ENCODE measurements at places on chromosomes 7 and 10.

DNA sequence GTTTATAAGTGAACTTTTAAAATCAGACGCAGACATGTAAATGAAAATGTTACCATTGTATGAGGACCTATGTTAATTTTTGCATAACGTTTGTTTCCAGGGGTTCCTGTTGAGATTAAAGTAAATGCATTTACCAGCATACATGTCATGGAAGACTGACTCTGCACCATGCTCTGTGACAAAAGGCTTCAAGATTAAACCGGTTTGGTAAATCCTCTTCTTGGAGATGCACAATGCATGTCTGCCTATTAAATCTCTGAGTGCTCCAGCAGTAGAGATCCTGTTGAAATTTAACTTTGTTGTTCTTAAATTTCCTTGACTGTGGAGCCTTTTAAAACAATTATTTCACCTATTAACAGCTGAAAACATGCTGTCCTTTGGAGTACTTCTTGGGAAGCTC, 36.5 kb upstream of the JAZF1 start:
- no peak for DNase-seq

DNA sequence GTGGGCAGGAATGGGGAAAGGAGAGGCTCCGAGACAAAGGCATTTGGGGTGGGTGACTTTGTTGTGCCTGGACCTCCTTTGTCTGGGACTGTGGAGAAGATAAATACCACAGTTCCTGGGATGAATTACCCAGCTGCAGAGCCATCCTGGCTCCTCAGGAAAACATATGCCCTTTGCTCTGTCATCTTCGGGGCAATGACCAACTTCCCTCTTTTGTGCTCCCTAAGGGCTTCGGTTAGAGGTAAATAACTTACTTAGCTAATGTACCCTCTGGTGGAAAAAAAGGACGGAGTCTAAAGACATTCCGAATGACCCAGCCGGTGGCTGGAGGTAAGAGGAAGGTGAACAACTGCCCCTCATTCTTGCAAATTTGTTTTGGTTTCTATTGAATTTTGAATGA, 345.7 kb downstream of the GATA3 start:
- DNase-seq, result no peak

DNA sequence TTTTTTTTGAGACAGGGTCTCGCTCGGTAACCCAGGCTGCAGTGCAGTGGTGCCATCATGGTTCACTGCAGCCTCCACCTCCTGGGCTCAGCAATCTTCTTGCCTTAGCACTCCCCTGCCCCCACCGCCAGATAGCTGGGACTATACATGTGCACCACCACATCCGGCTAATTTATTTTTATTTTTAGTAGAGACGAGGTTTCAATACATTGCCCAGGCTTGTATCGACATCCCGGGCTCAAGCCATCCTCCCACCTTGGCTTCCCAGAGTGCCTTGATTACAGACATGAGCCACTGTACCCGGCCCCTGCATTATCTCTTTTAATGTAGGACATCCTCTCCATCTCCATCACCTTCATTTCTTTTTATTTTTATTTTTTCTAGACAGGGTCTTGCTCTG, 213.3 kb downstream of the CUX1 start:
- DNase-seq, result no peak

- no peak for DNase-seq
Observed at GRCh38 chr7:96624954-96625353, 84.7 kb downstream of the SEM1 start.

DNA sequence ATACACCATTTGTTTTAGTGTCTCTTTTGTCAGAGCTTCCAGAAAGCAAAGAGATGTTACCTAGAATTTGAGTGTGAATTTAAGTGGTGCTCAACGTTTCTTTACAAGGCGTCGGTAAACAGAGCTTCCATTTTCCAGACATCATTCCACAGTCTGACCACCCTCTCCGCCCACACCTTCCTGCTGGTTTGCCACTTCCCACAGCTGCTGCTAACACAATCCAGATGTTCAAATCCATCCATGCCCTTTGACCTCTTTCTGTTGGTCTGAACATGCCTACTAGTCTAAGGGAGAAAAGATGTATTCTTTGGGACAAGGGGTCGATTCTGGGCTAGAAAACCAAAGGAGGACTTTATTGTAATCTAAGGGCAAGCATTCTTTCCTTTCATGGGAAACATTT, 86.1 kb downstream of the FAM107B start:
- DNase-seq, result no peak

GRCh38 chr7:44257618-44258422, 57.0 kb downstream of the YKT6 start:
- peak; percentile 76 for DNase-seq

DNA sequence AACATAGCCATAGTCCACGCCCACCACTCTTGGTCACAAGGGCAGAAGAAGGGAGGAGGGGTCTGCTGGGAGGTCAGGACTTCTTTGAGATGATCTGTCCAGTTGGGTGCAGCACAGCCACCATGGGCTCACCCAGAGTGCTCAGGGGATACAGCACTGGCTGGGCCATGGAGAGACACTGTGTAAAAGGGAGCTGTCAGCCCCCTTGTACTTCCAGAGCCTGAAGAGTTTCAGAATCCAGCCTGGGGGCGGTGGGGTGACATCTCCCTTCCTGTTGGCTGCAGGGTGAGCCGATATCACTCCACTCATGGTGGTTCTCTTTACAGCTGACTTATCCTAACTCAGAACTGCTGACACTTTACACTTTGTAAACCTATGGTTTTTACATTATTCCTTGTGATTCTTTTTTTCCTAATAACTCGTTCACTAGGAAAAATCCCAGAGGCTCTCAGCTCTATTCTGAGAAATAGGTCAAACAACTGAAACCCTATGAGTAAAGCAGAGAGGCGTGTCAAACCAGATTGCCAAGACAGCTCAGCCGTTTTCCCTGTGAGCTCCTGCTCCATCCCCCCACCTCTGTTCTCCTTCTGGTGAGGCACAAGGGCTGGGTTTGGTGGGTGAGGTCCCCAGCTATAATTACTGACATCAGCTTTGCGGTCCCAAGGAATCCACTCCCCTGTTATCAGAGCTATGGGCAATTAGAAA, 3.2 kb upstream of the MRPS24 start:
- DNase-seq, result no peak

GRCh38 chr7:155002411-155003091, 373 bp downstream of the PAXIP1 start:
- DNase-seq, result no peak

GRCh38 chr10:83953589-83953988, 185.7 kb upstream of the GHITM start:
- no peak for DNase-seq

GRCh38 chr7:22480523-22481075, 19.4 kb downstream of the STEAP1B start:
- DNase-seq, result no peak

- DNase-seq, result no peak
Observed at GRCh38 chr7:36448781-36449379, 59.2 kb downstream of the ANLN start.

DNA sequence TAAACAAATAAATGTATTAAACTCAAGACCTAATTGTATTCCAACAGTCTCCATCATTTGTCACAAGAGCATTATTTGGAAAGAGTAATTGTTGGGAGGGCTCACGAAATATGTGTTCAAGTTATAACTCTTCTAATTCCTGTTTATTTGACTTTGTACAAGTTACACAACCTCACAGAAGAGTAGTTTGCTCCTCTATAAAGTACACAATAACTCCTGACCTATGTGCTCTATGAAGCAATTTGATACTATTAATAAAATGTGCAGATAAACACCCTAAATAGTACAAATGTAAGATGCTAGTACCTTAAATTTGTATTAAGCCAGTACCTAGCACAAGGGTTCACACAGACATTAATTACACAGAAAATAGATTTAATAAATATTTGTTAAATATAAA, 285.8 kb downstream of the LRRTM3 start:
- DNase-seq, result no peak

Data from CD4-positive, alpha-beta T cell treated with Interleukin-4 for 1 hour (primary cell).